ENCODE measurements at places on chromosomes 3 and 15.
A peak's percentile ranks its signal among the peaks of the same experiment; 100 is the strongest.

DNA sequence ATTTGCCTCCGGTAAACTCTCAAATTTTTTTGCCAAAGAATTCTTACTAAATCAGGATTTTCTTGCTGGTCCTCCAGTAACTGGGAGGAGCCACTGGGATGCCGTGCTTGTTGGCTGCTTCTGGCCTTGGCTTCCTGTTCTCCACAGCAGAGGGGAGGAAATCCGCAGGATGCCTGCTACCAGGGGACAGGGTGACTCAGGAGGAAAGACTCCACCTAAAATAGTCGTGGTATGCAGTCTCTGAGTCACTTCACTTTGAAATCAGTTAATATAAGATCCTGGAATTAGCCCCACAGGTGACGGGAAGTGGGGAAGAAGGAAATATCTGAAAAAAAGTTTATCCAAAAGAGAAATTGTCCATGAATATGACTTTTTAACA, 6.5 kb upstream of the TM4SF18 start:
- DNase-seq, result no peak

DNA sequence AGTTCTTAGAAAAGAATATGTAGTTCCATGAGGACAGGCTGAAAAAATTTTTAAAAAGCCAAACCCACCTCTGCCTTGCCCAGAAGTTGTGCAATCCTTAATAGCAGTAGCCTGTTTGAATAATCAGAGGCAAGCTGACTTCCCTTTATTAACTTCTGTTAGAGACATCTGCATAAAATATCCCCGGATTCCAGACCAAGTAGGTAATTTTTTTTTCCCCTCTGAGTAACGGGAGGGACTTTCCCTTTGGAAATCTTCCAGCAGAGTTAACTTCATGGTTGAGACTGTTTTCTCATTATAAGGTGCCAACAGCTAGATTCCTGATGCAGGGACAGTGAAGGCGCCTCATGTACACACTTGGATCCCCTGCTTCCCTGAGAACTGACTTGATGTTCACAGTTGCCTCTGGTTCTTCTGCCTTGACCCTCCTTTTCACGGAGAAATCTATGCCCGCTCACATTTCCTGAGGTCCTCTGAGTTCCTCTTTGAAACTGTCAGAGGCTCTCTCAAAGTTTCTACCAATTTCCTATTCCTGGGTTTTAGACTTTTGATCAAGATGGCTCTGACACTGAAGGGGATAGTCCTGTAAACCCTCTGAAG, 227.6 kb upstream of the BHLHE40 start:
- no peak for DNase-seq

DNA sequence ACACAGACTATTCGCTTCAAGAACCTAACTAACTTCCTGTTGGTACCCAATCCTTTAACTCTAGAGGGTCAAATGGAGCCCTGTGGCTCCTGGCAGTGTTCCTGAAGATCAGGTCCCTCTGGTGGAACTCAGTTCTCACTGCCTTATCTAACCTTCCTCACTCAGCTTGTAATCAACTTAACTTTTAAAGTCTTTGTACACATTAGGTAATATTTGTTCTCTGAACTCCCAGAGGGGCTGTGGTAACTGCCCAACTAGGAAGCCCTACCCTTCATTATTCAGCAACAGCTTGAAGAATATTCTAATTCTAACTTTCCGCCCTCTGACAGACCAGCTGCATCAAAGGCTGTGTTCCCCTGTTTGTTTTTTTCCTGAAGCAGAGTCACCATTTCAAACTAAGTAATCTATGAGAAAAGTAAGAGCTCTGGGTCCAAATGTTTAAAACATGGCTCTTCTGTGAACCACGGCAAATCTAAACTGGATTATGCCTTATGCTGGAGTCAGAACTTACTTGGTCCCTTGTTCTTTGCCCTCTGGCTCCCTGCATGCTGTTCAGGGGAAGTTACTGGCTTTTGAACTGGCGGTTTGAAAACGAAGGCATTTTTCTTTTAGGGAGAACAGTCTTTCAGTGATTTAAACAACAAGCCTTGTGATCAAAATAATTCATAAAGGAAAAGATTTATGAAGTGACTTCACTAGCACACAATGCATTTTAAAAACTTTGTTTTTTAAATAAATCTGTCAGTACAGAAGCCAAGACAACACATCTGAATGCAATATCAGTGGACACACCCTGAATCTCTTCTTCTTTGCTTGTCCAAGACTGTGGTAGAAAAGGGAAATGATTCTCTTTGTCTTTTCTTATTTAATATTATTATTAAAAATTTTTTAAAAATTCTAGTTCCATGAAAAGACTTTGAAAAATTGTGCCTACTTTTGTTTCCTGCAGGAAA, 365.6 kb downstream of the TIGIT start:
- DNase-seq, result no peak

DNA sequence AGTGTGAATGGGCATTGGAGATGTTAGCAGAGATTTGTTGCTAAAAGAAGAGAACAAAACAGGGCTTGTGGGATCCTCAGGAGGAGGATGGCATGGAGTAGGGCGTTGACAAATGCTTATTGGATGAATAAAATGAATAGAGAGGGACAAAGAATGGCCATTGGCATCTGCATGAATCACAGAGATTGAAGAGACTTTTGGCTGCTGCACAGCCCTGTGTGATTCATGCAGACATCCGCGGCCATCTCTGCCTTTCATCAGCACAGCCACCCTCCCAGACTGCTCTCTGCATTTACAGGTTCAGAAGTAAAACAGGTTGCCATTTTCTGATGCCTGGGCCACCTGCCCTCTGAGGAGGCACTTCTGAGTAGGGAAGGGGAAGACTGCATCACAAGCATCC, 397.9 kb downstream of the EPHB1 start:
- no peak for DNase-seq

DNA sequence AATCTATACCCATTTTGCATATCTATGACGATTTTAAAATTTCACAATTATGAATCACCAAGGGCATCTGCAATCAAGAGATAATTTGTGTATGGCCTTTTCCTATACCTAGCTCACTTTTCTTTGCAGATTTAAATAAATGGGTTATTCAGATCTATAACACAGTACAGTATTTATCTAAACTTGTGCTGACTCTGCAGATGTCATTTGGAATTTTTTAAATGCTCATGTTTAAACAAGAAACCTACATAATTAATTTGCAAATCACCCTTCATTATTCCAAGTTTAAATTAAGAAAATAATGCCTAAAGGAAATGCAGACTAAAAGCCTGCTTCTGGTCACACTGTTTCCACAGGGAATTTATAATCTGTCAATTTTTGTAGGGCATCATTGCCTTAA, 284.2 kb downstream of the SI start:
- DNase-seq, result no peak

DNA sequence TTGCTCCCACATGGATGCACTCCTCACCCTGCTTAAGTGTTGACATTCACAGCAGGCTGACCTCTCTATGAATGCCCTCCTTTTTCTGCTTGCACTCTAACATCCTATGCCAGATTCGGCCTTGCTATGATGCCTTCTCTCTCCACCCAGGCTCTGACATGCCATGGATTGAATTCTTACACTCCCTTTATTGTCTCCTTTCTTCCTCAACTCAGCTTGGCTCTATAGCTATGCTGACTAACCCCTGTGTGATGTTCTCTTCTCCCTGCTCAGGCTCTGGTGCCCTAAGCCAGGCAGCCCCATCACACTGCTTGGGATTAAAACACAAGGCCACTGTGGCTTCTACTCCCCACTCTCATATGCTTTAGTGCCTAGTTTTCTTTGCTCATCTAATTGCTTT, 563.7 kb downstream of the NSUN3 start:
- no peak for DNase-seq

DNA sequence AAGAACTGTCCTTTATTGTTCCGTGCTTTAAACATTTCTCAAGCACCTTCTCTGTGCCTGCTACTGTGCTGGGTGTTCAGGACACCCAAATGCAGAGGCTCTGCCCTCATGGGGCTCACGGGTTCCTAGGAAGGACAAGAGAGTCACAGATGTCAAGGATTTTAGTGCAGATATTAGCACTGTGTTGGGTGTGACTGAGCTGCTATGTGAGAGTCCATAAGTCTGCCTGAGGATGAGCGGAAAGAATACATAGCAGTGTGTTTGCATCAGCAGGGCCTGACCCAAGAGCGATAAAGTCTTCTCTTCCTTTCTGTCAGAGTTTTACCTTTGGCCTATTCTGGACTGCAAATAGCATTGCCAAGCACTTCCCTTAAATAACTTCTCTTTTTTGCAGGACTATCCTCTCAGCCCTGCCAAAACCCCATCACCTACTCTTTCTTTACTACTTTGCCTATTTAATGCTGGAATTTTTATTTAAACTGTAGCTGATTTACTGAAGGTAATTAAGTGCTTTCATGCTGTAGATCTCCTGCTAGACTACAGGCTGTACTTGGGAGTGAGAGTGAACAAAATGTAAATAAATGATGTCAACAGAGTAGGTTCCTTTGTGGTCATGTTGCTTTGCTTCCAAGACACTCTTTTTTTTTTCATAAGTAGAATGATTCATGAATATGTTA, 459.4 kb upstream of the TPRG1 start:
- DNase-seq, result no peak

DNA sequence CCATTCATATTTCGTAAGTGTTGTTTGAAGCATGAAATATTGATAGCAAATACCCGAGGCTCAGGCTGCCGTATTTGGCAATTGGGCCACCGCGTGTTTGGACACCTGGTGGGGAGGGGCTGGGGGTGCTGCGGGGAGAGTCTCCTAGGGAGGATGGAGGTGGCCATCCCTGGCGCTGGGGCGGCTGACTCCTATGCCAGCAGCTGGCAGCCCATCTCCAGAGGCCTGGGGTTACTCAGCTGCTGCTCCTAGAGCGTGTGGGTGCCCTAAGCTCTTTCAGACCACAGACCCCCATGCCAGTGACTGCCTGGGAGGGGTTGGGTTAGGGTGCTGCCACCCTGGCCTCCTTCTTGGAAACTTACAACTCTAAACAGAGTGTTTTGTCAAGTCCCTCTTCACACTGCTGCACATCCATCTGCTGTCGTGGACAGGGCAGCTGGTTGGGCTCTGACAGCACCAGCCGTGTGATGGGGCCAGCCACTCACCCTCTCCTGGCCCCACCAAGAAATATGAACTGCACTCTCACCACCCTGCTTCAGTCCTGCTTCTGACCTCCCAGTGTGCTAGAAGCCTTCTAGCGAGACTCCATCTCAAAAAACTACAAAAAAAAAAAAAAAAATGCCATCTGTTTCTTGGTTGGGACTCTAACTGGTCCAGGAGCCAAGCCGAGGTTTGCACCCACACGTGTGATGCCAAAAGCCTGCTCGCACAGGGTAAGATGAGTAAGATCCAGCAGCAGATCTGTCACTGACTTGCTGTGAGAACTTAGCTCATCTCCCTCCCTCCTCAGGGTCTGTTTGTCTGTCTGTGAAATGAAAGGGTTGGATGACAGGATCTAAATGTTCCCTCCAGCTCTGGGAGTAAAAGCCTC, 156.2 kb downstream of the MEGF11 start:
- DNase-seq, result no peak

DNA sequence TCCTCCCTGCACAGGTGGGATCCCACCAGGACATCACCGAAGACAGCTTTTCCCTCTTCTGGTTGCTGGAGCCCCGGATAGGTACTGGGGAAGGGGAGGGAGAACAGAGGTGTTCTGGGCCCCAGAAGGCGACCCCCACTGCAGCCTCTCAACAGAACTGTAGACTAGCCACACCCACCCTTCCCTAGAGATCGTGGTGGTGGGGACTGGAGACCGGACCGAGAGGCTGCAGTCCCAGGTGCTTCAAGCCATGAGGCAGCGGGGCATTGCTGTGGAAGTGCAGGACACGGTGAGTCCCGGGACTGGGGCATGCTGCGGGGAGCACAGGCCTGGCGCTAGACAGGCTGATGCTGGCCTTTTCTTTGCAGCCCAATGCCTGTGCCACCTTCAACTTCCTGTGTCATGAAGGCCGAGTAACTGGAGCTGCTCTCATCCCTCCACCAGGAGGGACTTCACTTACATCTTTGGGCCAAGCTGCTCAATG, 809 bp downstream of the NDUFAF3 start:
- DNase-seq, result no peak

GRCh38 chr3:59502806-59503205, 453.0 kb upstream of the CFAP20DC start:
- DNase-seq, result peak; percentile 41

DNA sequence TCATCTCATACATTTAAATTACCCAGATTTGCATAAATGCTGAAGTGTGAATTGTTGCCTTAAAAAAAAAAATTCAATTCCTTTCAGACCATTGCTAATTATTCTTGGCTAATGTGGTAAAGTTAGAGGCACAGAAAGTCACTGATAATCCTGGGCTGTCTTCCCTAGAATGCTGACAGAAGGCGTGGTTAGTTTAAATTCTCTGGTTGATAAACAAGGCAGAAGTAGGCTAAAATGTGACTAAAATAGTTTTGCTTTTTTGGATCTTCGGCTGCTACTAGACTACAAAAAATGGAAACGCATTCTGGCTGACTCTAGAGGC, 193.7 kb downstream of the OTOL1 start:
- DNase-seq, result no peak

DNA sequence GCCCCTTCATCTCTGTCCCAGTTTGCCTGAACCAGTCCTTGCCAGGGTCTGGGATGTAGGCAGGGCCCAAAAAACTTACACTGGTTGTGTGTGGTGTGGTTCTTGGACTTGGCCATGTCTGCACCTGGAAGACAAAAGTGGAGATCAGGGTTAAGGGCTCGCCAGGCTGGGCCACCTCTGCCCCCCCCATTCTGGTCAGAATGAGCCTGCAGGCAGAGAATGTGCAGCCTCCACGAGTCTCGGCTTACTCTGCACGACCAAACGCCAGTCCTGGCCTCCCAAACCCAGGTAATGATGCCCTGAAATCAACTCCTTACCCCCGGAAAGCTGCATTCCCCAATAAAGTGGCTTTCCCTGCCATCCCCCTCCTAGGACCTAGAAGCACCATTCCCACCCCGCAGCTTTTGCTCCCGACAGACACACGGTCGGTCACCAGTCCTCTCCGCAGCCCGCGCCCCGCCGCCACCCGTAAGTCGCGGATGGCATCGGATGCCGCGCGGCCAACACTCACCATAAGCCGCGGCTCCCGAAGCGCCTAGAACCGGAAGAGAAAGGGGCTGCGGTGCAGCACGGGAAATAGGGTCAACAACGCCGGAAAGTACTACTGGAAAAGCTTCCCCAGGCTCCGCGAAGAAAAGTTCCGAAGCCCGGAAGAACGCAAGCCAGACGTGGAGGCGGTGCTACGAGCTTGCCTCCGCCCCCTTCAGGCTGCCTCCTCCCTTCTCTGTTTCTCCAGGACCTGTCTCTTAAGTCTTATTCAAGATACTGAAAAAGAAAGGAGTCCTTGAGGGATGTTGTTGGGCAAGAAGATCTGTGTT, at the start of gene RPL29:
TSS of gene RPL29 (minus strand) at position 550 of the 818 bp plus-strand sequence. CDS start at position 116, 434 bp downstream.
- peak; percentile 89 for DNase-seq

DNA sequence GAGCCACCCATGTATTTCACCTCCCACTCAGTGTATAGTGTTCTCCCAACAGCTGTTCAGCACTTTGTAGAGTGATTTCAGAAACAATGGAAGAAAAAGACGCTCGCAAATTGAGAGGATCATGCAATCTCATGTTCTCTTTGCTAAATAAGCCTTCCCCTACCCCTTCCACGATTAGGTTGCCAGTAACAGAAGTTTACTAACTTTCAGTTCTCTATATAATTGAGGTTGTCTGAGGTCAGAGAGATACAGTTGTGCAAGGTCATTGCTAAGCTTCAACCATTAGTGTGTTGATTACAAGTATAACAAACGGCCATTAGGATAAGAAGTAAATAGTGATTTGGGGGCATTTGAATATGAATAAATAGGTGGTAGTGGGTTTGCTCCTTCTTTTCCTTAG, 99.6 kb downstream of the TUSC7 start:
- no peak for DNase-seq

- no peak for DNase-seq
Measured at GRCh38 chr3:59535791-59536221, 486.0 kb upstream of the CFAP20DC start.

- no peak for DNase-seq
Measured at GRCh38 chr15:22262613-22263020, 182.3 kb downstream of the OR4M2 start.

- no peak for DNase-seq
Measured at GRCh38 chr3:123048480-123049237, 18.2 kb upstream of the PDIA5 start.

All from stimulated activated CD4-positive, alpha-beta T cell treated with anti-CD3 and anti-CD28 coated beads, Interleukin-15, amount 100 ng/mL, for 48 hours (primary cell).